ENCODE measurements at places on chromosomes 3 and 15.

- no peak for DNase-seq
These were observed 146.5 kb upstream of the UBE2E1 start for GRCh38 chr3:23659274-23659673.

- DNase-seq: no peak
These were observed 32.0 kb downstream of the TRPM1 start for GRCh38 chr15:31069360-31070000.

DNA sequence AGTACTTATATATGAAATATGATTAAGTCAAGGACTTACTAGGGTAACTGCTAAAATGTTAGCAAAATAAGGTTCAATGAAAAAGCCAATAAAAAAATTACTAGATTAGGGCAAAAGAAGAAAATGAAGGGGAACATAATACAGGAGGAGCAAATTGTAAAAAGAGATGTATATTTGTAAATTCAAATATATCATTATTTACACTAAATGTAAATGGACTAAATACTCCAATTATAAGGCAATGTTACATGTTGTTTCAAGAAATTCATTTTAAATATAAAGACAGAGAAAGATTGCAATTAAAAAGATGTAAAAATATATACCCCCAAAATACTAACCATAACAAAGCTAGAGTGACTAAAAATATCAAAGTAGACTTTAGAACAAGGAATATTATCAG is 134.1 kb downstream of the EFHB start:
- DNase-seq: no peak

- no peak for DNase-seq
These were observed 12.4 kb downstream of the GLYCTK start for GRCh38 chr3:52299879-52300611.

GRCh38 chr3:174596447-174596982 is 262.6 kb upstream of the NAALADL2 start:
- no peak for DNase-seq

GRCh38 chr3:61908382-61908781 is 347.0 kb downstream of the PTPRG start:
- no peak for DNase-seq

DNA sequence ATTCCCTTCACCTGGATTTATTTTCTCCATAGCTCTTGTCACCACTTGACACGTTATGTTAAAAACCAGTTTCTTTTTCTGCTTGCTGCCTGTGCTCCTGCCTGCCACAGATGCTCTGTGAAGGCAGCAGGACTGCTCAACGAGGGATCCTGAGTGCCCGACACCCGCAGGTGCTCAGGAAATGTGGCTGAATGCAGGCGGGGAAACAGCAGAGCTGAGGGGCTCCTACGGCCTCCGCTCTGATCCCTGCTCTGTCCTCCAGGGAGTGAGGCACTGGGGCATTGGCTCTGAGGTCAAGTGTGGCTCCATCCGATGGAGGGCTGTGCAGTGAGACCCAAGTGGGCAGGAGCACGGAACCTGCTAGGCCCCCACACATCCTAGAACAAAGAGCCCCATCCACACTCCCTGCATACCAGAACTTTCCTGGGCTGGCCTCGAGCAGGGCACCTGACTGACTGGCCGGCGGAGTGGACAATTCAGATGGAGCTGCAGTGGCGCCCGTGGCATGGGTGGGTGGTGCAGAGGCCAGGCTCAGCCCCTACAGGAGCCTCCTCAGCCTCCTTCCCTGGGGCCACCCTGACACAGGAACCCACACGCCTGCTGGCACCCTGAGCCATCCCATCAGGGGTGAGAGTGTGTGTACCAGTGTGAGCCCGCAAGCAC is 27.9 kb downstream of the IQSEC1 start:
- DNase-seq: no peak

DNA sequence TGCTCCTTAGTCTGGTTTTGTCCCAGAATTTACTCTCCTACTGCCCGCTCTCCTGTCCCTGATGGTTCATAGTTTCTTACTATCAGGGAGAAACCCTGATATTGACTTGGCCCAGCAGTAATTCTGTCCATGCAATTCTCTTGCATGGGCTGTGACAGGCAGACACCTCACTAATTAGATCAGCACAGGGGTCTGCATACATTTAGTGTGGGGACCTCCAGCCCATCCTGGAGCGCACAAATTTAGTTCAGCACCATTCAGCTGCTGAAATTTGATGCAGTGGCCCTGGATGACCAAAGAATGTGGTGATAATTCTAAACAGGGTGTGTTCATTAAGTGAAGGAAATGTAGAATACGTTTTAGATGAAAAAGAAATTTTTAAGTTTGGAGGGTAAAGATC is 555.5 kb upstream of the TBL1XR1 start:
- no peak for DNase-seq

DNA sequence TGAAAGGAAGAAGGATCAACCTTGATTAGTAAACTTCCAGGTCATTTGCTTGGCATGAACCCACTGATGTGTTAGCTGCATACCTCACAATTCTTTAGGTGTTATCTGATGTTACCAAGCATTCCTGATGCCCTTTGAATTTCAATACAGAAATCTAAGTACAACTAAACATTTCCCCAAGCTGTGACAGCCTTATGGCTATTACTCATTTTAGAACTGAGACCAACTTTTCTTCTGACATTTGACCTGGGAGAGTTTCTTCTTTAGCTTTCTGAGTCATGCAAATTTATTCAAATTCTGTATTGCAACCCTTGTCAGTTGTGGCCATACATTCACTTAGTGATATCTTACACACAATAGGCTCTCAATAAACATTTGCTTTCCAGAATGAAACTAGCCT is 124.3 kb downstream of the TIGIT start:
- DNase-seq: no peak

- no peak for DNase-seq
These were observed 302.2 kb downstream of the FOXP1 start for GRCh38 chr3:71281280-71281679.

DNA sequence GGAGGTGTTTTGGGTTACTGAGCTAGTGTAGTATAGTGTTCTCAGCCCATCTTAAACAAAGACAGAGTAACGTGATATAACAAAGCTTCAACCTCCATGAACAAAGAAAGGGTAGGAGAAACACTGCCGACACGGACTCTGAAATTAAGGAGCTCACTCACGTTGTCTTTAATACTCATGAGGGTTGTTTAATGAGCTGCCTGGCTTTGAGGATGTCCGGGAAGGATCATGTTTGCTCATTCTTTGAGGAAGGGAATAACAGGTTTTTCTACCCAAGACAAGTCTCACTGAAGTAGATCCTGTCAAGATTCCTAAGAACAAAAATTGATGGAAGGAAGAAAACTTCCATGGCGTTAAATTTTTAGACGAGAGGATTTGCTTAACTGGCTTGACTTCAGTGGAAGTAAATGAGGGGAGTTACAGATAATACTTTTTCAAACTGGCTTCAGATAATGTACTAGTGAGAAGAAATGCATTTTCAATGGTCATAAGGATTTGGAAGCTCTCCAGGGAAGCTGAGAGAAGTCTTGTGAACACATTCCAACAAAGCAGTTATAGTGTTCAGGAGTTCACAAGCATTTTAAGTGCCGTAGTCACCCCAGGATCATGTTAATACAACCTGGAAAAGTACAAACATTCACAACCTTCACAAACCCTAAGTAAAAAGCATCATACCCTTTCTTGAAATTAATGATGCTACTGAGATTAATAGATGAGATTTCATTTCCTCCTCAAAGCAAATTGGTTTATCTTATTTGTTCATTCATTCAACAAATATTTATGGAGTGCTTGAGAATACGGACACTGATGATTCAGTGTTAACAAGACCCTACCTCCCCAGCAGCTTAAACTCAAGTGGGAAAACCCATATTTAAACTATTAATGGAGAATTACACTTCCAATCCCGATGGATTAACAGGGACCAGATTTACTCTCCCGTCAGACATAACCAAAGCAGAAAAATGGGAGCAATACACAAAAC is 101.5 kb downstream of the SHQ1 start:
- no peak for DNase-seq

DNA sequence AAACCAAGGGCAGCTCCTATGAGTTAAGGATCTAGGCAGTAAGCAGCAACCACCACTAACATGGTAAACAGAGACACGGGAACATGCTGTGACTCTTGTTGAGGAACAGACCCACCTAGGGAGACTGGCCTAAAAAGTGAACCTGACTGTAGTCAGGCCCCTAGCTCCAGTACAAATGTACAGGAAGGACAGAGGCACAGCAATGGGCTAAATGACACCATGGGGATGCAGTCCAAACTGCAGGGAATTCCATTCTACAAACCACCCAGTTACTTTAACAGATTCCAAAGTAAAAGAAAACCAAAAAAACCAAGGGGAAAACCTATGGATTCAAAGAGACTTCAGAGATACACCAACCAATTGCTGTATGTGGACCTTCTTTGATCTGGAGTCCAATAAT is 28.2 kb upstream of the CGNL1 start:
- DNase-seq: no peak

DNA sequence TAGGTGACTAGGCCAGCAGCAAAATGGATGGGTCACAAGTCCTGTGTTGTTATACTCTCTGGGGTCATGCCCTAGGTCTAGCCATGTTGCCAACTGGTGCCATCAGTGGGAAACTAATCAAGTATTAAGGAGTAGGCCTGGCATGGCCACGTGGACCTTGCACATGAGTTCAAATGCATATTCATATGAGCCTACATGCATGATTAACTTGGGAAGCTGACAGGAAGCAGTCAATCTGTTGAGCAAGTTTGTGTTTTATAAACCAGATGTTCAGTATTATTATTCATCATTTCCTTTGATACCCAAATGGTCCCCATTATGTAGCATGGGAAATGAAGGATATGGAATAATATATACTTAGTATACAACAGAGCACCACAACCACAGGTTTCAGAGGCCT is 95.0 kb downstream of the LRTM1 start:
- DNase-seq: no peak

- no peak for DNase-seq
These were observed 30.1 kb downstream of the KBTBD8 start for GRCh38 chr3:67028001-67028784.

All from activated CD4-positive, CD25-positive, alpha-beta regulatory T cell (primary cell).